ENCODE measurements at places on chromosomes 16 and 17.

GRCh38 chr17:70492368-70492767, 323.0 kb downstream of the KCNJ2 start:
- no peak for DNase-seq

DNA sequence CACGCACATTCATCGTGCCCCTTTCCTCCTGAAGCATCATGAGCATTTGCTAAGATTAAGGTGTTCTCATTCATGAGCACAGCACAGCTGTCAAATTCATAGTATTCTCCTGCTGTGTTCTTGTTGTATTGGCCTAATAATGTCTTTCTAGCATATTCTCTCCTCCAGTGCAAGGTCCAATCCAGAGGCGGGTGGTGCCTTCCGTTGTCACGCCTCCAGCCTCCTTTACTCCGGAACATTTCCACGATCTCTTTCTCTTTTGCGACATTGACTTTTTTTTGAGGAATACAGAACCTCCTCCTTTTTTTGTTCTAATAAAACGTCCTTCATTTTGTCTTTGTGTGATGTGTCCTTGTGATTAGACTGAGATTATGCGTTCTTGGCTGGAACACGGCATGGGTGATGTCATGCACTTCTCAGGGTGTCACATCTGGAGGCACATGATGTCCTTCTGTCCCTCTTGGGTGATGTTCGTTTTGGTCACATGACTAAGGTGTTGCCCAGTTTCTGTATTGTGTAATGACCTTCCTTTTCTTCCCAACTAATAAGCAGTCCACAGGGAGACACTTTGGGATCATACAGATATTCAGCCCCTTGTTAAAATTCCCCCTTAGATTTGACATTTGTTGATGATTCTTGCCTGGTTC, 66.3 kb downstream of the CLEC16A start:
- DNase-seq, result no peak

DNA sequence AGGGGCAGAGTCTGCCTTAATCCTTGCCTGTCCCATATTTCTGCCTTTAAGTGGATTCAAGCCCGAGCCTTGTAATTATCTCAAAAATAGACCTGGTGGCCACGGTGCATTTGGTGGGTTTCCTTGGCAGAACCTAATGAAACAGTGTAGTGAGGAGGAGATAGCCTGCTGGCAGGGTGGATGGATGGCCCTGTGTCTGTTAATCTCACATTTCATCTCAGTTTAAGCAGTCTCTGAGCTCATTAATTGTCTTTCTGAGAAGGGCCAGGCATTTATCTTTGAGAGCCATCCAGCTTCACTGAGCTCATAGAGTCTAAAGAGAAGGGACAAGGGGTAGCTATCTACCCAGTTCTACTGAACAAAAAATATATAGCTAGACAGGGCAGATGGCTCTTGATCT, 364.0 kb upstream of the EEF2KMT start:
- DNase-seq, result no peak

DNA sequence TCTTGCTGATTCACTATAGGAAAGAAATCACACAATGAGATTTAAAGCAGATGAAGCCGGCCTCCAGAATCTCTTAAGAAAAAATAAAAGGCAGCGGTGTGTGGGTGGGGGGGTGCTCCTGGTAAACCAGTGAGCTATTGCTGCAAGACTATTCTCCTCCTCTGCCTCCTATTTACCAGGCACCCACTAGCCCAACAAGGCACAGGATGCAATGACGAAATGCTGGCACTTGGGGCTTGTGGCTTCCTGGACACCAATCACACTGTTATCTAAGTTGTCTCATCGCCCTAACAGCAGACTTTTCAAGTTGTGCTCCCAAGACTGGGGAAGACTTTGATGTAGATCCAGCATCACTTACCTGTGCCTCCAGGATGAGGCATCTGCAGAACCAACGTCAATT, 50.2 kb upstream of the NDRG4 start:
- no peak for DNase-seq

- DNase-seq, result no peak
Measured at GRCh38 chr17:43135454-43135819, 10.3 kb upstream of the BRCA1 start.

- no peak for DNase-seq
Measured at GRCh38 chr16:89691231-89691985, 4.9 kb downstream of the CDK10 start.

GRCh38 chr16:54291656-54292487, 5.3 kb upstream of the IRX3 start:
- no peak for DNase-seq

- no peak for DNase-seq
Measured at GRCh38 chr17:16934133-16934795, 37.7 kb downstream of the TNFRSF13B start.

- no peak for DNase-seq
Measured at GRCh38 chr17:82983510-82984248, 95.7 kb upstream of the METRNL start.

DNA sequence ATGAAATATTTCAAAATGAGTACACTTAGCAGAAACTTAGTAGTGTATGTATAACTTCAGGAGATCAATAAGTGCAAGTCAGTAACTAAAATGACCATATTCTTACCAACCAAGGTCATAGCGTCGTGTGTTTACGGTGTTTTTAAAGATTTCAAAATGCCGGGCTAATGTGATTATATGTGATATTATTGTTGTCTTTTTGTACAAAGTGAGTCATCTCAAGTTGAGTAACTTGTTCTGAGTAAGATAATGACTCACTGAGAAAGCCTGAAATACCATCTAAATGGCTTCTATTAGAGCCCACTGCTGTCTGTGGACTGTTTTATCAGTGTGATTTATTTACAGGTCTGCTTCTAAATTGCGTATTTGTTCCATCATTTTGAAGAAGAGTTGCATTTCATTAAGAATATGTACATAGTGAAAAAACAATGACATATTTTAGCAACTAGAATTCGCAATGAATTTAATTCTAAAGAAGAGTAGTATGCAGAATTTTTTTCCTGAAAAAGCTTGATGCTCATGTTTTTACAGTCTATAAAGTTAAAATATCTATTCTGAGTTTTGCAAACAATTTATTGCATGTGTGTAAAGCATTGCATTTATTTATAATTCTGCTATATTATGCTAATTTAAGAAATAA, 12.7 kb downstream of the KRT12 start:
- peak; percentile 90 for DNase-seq

DNA sequence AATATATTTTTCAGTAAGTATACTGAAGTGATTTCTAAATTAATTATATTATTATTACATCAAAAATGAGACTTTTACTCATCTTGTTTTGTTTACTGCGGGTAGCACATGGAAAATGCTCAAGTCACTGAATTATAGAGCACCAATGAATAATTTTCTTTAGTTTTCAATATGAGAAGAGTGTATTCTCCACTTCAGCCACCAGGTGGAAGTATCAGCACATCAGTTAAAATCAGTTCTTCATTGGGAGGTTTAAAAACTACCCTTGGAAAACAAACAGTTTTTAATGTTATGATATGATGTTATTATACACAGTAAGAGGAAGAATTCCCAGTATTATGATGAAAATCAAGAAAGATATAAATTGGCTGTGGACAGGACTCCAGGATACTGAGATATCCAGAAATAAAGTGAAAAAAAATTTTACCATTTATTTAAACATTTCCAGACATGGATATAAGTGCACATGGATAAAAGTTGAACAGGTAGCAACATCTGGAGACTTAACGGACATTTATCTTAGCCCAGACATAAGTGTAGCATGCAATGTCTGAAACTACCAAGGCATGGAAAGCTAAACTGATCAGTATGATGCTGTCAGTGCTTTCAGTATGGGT, 467.3 kb downstream of the KCNJ2 start:
- DNase-seq, result peak; percentile 70

DNA sequence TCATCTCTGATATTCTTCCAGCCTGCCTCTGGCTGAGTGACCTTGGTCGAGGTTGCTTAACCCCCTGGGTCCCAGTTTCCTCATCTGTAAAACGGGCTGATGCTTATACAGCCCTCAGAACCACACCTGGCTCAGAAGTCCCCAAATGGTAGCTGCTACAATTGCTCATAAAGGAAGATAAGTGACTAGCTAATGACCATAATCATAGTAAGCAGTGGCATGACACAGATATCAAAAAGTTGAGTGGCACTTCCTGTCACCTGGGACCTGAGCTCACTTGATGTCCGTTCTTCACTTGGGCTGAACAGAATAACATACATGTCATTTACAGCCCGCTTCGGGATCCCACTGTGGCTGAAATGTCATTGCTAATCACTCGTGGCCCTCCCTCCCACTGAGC, 1.8 kb downstream of the MGRN1 start:
- DNase-seq, result no peak

GRCh38 chr16:61296814-61297213, 739.4 kb downstream of the CDH8 start:
- no peak for DNase-seq
